ENCODE measurements at places on chromosomes 16 and 17.

- no peak overlapping the region for H3K4me3 ChIP-seq
- H3K27ac ChIP-seq: no peak overlapping the region
- H3K36me3 ChIP-seq: no peaks in the 10 kb centered on the region
- no peak for DNase-seq
- H3K27me3 ChIP-seq: no peaks in the 10 kb centered on the region
Measured at GRCh38 chr17:15971882-15972281, 27.0 kb downstream of the ADORA2B start.

GRCh38 chr17:73165616-73166404, 1.0 kb downstream of the SSTR2 start:
- peaks cover 65% of the 10 kb centered on the region for H3K27me3 ChIP-seq
- DNase-seq: no peak
- H3K27ac ChIP-seq: no peak overlapping the region
- no peaks in the 10 kb centered on the region for H3K36me3 ChIP-seq

DNA sequence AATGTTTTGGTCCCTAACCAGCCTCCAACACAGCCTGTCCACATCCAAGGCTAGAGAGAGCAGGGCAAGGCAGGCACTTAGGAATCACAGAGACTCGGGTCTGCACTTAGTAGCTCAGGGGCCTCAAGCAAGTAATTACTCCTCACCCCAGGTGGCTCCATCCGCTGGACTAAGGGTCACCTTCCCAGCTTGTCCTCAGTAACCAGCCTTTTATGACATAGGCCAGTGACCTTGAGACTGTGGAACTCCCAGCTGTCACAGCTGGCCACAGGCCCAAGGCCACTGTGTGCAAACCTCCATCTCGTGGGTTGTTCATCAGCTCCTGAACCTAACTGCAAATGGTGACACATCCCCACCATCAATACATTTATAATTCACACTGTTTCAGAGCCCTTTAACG, 68.6 kb downstream of the CDYL2 start:
- H3K4me1 ChIP-seq: no peaks in the 10 kb centered on the region
- no peak overlapping the region for H3K4me3 ChIP-seq
- no peaks in the 10 kb centered on the region for H3K36me3 ChIP-seq
- no peak for DNase-seq

- H3K27ac ChIP-seq: no peak overlapping the region
- H3K27me3 ChIP-seq: no peaks in the 10 kb centered on the region
- no peak for DNase-seq
Measured at GRCh38 chr17:43597624-43598356, 51.6 kb upstream of the ETV4 start.

DNA sequence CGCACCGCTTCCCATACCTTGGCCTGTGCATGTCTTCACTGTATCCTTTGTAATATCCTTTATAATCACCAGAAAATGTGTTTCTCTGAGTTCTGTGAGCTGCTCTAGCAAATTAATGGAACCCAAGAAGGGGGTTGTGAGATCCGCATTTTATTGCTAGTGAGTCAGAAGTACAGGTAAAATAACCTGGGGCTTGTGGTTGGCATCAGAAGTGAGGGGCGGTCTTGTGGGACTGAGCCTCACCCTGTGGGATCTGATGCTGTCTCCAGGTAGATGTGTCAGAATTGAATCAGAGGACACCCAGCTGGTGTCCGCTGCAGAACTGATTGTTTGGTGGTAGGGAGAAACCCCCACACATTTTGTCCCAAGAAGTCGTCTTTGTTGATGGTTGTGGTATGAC, 382.4 kb downstream of the SNX29 start:
- H3K4me1 ChIP-seq: no peaks in the 10 kb centered on the region
- H3K36me3 ChIP-seq: no peaks in the 10 kb centered on the region
- H3K4me3 ChIP-seq: no peak overlapping the region
- no peak overlapping the region for H3K27ac ChIP-seq

DNA sequence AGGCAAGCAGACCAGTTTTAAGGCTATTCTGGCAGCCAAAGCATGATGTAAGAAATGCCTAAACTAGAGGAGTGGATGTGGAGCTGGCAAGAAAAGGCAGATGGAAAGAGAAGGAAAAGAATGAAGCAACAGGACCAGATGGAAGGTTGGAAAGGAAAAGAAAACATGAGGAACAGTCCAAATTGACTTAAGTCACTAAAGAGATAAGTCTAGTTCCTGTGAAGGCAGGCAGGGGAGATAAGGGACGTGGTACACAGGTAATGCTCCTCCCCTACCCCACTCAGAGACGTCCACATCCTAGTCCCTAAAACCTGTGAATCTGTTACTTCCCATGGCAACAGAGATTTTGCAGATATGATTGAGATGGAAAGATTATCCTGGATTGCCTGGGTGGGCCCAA, 43.5 kb downstream of the TEX2 start:
- H3K27me3 ChIP-seq: no peaks in the 10 kb centered on the region
- H3K36me3 ChIP-seq: no peaks in the 10 kb centered on the region
- no peak overlapping the region for H3K27ac ChIP-seq
- H3K4me1 ChIP-seq: peaks cover 30% of the 10 kb centered on the region
- no peak overlapping the region for H3K4me3 ChIP-seq
